ENCODE measurements at places on chromosomes 6 and 20. TPM values are rescaled to one million over a fixed set of nuclear protein-coding genes. Genes with fewer than 3 reads are reported as not detected.

The GJA10 gene
- total RNA-seq = not detected

GRCh38 chr6:81772741-81773140 is 20.3 kb upstream of the TENT5A start:
- DNase-seq = no peak

DNA sequence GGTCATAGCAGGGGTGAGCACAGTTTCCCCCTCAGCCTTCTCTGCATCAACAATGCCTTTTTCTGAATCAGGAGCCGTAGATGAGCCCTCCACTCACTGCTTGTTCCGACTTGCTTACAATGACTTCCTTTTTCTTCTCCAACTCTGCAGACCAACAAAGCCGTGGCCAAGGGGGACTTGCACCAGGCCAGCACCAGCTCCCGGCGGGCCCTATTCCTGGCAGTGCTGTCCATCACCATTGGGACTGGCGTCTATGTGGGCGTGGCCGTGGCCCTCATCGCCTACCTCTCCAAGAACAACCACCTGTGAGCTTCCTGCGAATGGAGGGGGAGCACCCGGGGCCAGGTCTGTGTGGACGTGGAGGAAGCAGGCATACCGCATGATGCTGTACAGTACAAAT is 195.8 kb downstream of the SYNDIG1 start:
- DNase-seq = no peak

The ZNF391 gene
- total RNA-seq = 2.0 TPM

DNA sequence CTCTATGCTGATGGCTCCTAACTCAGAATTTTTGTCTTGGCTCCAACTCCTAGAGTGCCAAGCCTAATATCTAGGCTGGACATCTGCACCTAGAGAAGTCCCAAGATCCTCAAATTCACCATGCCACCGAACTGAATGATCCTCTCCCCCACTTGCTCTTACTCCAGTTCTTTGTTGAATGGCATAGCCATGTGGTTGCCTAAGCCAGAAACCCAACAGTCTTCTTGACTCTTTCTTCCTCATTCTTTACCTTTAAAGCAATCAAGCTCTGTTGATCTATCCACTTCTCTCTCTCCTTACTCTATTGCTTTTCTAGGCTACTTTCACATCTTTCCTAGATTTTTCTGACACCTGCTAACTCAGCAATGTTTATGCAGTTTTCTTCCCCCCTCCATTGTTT is 126.5 kb upstream of the FOXO3 start:
- no peak for DNase-seq

DNA sequence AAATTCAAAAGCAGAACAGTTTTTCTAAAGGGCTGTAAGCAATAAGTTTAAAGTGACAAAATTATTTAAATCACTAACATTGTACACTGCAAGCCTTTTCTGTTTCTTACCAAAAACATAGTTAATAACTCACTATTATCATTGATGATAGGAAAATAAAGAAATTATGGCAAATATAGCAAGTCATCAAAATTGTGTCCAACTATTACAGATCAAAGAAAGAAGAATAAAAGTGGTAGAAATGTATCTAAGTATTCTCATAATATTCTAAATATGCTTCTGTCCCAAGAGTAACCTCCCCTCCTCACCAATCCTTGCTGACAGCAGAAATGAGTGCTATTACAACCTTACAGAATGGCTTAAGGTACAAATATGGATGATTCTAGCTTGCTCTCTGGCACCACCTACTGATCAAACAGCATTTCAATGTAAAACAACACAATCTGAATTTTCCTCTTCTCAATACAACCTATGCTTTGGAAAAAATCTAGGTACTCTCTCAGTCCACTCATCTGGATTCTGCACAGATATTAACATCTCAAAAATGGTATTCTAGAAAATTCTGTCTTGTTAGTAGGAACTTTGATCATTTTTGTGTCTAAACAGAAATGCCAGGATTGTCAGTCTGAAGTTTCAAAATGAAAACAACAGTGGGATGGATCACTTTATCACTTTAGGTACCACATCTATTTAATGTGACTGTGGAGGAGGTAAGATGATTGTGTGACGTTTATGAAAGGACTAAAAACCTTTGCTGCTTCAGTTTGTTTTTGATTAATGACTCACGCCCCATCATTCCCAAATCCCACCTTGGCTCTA is 40.9 kb downstream of the ZFP64 start:
- DNase-seq = no peak

DNA sequence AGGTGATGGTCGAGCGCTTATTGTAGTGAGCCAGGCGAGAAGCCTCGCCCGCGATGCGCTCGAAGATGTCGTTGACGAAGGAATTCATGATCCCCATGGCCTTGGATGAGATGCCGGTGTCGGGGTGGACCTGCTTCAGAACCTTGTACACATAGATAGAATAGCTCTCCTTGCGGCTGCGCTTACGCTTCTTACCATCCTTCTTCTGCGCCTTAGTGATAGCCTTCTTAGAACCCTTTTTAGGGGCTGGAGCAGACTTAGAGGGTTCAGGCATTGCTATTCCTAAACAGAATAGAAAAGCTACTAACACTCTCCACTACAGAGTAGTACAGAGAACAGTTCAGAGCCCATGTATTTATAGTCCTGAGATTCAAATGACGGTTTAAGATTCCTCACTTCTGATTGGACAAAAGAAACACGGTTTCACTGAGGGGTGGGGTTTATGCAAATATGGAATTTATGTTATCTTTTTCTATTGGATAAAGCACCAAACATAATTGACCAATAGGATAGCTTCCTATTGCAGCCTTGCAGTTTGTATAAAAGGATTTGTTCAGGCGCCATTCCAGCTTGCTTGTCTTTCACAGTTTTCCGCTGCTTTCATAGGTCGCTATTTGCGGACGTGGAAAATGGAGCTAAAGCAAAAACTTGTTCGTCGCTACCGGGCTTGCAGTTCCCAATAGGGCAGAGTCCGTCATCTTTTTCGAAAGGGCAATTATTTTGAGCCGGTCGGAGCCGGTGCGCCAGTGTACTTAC is 43.7 kb upstream of the HFE start:
- DNase-seq = peak; percentile 58

DNA sequence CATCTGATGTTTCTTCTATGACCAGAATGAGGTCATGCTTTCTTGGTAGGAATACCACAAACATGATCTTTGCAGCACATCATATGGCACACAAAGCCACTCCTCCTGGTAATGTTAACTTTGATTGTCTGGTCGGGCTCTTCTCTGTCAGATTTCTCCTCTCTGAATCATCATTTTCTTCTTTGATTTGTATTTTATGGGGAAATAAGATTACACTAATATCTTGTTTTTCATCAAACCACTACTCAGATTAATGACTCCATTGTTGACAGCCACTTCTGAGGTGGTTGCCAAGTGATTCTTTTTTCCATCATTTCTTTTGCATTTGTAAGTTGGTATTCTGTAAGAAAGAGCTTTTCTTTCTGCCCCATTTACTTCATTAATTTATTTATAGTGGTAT is 29.5 kb downstream of the TRMT11 start:
- DNase-seq = no peak

The ETV7 gene
- total RNA-seq = 0.37 TPM

DNA sequence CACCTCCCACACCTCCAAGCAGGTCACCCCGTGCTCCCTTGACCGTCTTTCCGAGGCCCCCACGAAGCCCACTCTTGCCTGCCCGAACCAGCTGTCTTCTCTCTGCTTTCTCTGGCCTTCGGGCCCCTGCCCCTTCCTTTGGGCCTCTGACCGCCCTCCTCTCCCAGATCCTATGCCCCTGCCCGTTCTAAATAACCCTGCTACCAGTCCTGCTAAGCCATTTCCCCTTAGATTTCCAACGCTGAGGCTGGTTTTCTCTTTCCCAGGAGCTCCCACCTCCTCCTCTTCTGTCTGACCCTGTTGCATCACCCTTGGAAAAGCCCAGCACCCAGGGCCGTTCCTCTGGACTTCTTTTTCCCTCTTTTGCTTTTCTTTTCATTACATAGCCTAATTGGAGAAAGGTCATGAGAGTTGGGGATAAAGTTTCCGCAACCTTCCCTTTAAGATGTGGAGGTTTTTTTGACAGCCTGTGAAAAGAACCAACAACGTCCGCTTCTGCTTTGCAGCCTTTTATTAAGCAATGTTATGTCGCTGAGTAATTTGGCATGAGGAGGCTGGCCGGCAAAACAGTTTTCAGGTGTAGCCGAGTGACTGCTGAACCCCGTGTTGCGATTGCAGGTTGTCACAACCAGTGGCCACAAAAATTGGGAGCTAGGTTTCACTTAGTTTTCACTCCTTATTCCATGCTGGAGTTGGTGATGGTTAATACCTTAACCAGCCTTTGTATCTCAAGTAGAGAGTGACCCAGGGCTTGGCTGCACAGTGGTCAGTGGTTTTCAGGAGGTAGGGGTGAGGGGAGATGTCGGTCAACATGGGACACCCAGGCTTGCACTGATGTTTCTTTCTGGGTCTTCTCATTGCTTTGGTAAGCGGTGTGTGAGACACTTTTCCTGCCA is 970 bp downstream of the BLTP3A start:
- DNase-seq = peak; percentile 61

The SLC22A16 gene
- not detected for total RNA-seq

The OPRL1 gene
- total RNA-seq = 0.91 TPM

Measured in right cardiac atrium (tissue), 5 donors.